ENCODE measurements at places on chromosomes 12 and 14.

DNA sequence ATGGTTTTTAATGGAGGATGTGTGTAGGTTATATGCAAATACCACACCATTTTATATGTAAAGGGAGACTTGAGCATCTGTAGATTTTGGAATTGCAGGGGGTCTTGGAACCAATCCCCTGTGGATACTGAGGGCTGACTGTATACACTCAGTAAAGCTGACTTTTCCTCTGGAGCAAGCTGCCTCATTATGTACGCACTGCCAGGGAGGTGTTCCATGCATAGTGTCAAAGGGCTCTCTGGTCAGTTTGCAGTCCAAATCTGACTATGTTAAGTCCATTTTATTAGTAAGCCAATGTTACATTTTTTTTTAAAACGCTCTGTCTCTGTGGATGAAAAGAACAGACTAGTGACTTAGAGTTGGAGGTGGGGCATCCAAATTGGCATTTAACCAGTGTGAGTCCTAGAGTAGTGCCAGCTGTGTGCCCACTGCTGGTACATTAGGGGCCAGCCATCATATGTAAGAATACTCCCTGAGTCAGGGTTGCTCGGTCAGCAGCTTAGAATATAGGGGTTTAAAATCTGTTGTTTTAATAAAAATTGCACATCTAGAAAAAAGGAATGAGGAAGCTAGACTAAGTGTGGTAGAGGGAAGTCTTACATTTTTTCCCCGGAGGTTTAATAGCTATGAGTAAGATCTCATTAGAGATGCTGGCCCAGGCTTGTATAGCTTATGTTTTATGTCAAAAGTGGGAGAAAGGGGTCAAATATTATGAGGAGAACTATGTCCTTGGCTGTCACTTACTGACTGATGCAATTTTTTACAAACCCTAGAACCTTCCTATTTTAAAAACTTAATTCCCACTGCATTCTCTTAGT, 87.0 kb downstream of the TESC start:
- peak; percentile 47 for DNase-seq

DNA sequence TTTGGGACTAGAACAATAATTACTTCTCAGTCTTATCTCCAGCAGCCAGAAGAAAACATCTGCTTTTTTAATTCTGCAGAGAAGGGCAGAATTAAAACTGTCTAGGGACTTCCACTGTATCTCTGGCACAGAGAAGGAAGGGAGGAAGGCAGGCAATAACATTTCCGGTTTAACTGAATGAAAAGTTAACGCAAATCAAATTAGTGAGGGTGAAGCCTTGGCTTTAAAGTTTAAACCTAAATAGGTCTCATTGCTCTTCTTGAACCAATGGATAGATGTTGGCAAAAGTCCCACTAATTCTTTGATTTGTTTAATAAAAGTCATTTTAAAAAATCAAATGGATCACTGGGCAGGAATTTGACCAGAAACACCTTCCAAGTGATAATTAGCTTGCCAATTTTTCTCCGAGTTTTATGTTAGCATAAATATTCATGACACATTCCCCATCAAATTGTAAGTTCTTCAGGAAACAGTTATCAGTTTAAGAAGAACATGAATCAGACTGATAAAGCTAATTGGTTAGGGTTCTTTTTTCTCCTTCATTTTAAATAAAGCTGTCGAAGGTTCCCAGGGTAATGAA, 181.9 kb downstream of the SLC15A5 start:
- peak; percentile 2 for DNase-seq

DNA sequence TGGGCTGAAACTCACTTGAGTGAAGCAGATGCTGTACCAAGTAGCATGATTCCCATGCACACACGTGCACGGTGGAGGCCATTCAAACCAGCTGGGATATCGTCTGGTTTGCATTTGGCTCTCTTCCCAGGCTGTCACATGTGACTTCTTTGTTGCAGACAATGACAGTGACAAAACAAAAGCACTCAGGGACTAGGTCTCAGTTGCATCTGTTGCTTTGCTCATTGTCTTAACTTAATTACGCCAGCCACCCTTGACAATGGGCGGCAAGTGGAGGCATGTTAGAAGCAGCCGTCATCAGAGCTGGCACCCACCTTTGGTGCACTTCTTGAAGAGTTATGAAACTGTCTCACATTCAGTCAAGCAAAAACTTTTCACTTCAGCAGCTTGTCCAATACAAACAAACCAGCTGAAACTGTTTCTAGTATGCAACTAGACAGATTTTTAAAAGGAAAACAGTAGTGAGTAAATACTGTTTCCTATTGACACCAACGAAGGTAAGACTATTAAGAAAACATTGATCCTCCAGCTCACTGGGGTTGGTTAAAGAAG, 74.3 kb downstream of the IGF1 start:
- DNase-seq = peak; percentile 6

DNA sequence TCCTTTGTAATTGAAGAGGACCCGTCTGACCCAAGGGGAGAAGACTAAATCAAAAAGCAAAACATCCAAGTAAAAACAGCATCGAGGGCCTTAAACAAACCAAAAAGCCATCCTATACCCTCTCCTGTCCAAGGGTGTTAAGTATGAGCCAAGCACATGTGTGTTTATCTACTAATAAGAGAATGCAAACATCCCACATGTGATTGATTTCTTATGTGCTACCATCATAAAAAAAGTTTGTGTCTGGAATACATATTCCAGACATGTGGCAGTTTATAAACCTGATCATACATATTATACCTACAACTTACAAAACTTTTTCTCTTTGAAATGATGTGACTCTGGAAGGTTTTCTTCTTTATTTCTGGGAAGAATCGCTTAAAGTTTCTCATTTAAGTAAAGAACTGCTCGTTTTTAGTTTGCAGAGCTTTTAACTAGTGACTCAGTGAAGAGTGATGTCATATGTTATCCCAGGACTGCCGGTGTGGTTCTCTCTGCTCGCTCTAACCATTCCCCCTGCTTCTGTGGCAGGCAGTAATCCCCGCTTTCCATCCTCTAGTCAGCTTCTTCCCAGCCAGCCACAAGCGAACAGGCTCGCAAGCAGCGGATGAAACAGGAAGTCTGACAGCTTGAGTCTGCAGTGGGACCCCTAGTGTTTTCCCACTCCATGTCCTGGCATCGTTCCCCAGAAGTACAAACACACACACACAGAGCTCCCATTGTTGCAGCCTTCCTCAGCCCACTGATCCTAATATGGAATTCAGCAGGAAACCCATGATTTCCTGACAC, 431 bp upstream of the RHOJ start:
- peak; percentile 98 for DNase-seq

- no peak for DNase-seq
These were observed 32.4 kb downstream of the FLVCR2 start for GRCh38 chr14:75610834-75611233.

- no peak for DNase-seq
These were observed 381 bp downstream of the YY1 start for GRCh38 chr14:100239211-100239839.

GRCh38 chr14:32567543-32568384, 238.7 kb downstream of the AKAP6 start:
- DNase-seq = peak; percentile 23

GRCh38 chr14:106372870-106373652, 846.7 kb downstream of the TMEM121 start:
- DNase-seq = no peak

DNA sequence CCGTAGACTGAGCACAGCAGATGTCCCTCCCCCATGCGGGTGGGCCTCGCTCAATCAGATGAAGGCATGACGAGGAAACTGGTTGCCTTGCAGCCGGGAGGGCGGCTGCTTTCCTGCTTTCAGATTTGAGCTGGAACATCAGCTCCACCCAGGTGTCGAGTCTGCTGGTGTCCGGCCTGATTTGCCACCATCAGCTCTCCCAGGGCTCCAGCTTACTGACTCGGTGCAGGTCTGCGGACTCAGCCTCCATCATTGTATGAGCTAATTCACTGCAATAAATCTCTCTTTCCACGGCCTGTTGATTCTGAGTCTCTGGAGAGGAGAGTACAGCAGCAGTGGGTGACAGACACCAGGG, 156.2 kb downstream of the KIF26A start:
- no peak for DNase-seq

DNA sequence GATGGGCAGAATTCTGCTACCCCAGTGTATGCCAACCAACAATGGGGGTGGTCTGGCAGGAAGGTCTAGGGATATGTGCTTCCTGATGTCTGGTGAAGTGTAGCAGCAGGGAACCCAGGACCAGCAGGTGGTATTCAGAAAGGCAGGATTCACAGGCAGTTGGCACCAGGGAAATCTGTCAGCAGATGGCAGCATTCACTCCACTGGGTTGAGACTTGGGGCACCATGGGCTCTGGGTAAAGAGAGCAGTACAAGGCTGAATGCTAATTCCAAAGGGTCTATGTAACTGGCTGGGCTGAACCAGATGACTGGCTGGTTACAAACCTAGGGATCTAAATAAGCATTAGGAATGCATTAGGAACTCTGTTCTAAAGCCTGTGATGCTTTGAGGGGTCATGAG, 466.9 kb upstream of the STXBP6 start:
- DNase-seq = no peak

GRCh38 chr12:56213878-56214277, 7.8 kb downstream of the RNF41 start:
- no peak for DNase-seq

DNA sequence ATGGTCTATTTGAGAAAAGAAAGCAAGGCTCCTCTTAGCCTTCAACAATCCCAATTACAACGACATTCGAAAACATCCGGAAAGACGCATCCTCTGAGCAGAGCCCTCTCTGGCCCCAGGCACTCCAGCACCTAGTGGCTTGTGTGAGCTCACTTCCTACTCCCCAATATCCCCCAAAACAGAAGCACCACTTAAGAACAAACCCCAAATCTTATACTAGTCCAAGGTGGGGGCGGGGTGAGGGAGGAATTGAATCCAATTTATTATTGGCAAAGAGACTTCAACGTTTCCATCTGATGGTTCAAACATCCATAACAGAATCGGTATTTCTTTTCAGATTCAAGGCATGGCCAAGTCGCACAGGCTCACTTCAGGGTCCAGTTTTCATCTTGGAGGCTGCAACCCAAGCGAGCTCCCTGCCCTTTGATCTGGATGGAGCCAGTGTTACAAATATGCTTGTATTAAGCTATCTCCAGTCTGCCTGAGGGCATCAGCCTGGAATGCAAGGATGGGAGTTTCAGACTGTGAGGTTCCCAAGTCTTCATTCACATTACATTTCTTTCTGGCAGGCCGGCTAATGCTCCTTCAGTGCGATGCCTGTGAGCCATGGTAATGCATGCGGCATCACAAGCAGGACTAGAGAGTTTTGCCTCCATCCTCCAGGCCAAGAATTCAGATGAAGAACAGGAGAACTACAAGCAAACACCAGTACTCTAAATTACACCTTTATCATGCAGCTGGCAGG, 132.5 kb upstream of the FOXN3 start:
- DNase-seq = no peak

GRCh38 chr14:98138666-98139065, 1133.3 kb downstream of the BCL11B start:
- peak; percentile 5 for DNase-seq

GRCh38 chr12:52233462-52234207, 592 bp downstream of the KRT7 start:
- DNase-seq = no peak

- DNase-seq = no peak
These were observed 31.8 kb downstream of the MAX start for GRCh38 chr14:65070471-65070976.

GRCh38 chr12:120264904-120265472, 542 bp downstream of the PXN start:
- no peak for DNase-seq

GRCh38 chr12:132827763-132828703, 636 bp downstream of the GOLGA3 start:
- peak; percentile 83 for DNase-seq

- DNase-seq = no peak
These were observed 201.2 kb downstream of the CHST11 start for GRCh38 chr12:104657726-104658484.

DNA sequence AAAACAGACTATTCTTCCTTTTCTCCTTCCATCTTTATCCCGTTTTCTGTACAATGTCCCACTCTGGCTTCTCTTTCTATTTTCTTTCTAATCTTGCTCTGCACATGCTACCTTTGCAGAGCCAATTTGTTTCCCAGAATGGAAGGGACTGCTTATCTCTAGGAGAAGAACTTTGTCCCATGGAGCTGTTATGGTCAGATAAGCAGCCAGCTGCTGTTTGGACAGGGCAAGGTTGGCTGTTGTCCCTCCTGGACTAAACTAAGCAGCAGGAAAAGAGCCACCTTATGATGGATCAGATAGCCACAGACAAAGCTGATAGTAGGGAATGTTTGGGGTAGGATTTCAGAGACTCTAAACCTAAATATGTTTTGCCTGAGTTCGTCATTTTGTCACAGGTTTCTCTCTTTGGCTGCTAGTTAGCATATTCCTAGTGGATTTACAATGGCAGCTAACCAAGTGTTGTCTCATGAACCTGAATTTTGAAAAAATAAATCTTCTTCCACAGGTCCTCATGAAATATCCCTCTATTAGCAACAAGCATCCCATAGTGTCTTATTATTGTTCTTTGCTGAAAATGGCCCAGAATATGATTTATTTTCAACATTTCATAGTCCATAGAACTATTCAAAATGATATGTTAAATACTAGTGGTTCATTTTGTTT, 262.8 kb downstream of the SLC16A7 start:
- DNase-seq = no peak

GRCh38 chr14:85250414-85251189, 279.3 kb upstream of the FLRT2 start:
- no peak for DNase-seq

Data from fibroblast of the aortic adventitia (primary cell).